ENCODE measurements at places on chromosomes 1 and 21.

- no peak for DNase-seq
Observed at GRCh38 chr1:14788080-14788479, 189.6 kb downstream of the KAZN start.

DNA sequence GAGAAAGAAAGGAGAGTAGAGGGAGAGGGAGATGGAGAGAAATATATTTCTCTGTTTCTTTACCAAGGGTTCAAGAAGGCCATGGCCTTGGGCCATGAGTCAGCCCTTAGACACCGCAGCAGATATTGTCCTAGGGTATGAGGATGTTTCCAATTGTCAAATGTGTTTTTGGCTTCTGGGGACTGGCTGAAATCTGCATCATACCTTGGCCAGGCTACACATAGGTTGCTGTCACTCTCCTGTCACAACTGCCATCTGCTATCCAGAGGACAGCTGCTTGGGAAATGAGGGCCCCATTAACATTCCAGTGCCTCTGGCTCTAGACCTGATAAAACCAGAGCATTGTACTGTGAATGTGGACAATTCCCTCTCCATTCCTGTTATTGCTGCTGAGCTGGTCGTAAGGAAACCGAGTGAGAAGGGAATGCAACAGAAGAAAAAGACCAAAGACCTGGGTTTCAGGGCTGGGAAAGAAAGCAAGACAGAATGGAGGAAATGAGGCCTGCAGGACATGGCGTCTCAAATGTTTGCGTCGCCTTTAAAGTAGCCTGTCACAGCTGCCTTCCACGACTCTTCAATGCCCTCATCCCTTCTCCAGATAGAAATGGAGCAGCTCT lies 8.8 kb upstream of the PIGC start:
- DNase-seq, result no peak

DNA sequence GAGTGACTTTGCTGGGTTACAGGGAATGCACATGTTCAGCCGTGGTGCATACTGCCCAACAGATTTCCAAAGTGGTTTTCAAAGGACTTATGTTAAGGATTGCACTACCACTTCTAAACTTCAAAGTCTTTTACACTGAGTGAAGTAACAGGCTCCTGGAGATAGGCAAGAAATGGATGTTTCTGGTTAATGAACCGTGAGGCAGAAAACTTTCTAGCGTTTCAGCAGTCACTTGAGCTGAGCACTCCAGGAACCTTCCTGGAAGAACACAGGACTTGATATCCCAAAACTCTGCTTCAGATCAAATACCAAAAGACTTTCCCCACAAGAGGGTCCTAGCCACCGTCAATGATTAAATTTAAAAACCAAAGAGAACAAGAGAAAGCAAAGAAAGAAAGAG lies 74.3 kb upstream of the ATP1A1 start:
- no peak for DNase-seq

DNA sequence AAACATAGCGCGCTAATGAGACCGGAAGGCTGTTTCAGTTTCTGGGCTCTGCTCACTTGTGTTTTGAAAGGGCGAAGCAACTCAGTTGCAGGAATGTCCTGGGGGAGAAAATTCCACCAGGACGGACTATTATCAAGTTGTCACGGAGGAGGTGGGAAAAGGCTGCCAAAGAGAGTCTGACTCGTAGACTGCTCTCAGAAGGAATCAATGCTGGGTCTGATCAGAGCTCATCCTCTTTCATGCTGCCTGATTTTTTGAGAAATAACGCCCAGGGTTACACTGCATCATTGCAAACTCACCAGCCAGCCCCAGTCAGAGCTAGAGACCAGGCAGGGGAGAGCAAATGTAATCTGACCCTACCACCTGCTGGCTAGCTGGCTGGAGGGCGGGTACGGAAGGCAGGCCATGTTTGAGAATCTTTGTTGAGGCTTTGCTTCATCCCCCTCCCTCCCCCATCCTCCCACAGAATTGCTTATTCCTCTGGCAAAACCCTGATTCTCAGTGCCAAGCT lies 36.4 kb upstream of the BCL9 start:
- no peak for DNase-seq

- no peak for DNase-seq
Observed at GRCh38 chr1:41521766-41522165, 37.3 kb upstream of the EDN2 start.

- no peak for DNase-seq
Observed at GRCh38 chr1:27994060-27994459, 34.3 kb downstream of the XKR8 start.

DNA sequence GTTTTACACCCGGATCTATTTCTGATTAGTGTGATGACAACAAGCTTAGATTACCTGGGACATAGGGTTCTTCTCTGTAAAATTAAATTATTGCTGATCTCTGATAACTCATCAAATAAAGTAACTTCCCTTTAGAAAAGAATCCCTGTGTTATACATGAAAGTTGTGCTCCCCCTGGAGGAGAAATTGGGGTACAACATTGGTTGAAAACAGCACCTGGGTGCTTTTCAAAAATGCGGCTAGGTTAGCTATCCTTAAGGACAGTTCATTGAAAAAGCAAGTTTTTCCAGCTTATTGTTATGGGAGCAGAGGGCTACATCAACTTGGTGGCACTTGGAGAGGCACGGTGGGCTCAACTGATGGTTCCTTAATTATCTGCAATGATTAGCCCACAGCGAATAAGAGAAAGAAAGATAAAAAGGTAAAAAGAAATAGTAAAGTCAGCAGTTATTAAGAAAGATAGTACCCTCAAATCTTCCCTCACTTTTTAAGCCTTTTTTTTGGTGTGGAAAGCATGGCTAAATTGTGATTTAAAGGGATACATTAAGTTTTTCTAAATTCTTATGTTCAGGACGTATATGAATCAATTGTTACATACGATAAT lies 97.8 kb downstream of the FMN2 start:
- DNase-seq, result no peak

GRCh38 chr1:97792655-97793054 lies 128.2 kb downstream of the DPYD start:
- no peak for DNase-seq

DNA sequence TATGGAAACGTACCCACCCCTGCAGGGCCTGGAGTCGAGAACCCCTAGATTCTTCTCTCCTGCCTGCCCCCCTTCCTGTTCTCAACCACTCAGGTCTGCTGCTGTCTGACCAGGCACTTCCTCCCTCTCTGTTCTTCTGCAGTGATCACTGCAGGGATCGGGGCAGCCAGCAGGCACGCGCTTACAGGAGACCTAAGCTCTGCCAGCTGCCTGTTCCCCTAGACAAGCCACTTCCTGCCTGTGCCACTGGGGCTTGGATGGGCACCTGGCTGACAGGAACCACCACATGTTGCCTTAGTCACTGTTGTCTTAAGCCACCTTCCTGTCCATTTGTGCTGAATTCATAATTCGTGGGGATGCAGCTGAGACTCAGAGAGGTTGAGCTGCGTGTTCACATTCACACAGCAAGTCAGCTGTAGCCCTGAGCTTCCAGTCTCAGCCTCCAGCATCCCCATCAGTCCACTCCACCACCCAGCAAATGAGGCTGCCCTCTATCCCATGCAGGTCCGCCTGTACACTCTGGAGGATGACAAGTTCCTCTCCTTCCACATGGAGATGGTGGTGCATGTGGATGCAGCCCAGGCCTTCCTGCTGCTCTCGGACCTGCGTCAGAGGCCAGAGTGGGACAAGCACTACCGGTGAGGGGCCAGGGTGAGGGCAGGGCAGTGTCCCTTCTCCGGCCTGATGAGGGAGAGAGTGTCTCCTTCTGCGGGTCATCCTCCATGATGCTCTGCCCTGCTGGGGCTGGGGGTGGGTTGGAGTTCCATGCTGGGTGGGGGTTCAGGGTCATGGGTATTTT lies 18.6 kb downstream of the FAM151A start:
- DNase-seq, result no peak

- DNase-seq, result no peak
Observed at GRCh38 chr1:175773571-175773970, 30.2 kb upstream of the TNR start.

DNA sequence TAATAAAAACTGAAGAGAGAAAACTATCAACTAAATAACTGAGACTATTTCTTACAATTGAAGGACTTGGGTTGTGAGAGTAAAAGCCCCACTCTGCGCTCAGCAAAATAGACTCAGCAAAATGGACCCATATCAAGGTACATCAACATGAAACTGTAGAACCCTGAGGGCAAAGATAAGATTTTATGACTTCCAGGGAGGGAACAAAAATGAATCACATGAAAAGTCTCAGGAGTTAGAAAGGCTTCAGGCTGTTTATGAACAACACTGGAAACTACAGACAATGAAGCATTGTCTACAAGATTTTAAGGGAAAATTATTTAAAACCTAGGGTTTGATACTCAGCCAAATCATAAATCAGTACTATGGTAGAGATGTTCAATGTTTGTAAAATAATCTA lies 434.3 kb downstream of the PTPRC start:
- DNase-seq, result no peak

- DNase-seq, result no peak
Observed at GRCh38 chr1:203340112-203340790, 10.7 kb downstream of the FMOD start.

All from SW 1271 (cell line).